ENCODE measurements at places on chromosomes 7 and 10.
A peak's percentile ranks its signal among the peaks of the same experiment; 100 is the strongest.

- DNase-seq = no peak
Observed at GRCh38 chr10:61153771-61154170, 209.8 kb upstream of the RHOBTB1 start.

- no peak for DNase-seq
Observed at GRCh38 chr10:48872234-48872633, 67.4 kb downstream of the LRRC18 start.

DNA sequence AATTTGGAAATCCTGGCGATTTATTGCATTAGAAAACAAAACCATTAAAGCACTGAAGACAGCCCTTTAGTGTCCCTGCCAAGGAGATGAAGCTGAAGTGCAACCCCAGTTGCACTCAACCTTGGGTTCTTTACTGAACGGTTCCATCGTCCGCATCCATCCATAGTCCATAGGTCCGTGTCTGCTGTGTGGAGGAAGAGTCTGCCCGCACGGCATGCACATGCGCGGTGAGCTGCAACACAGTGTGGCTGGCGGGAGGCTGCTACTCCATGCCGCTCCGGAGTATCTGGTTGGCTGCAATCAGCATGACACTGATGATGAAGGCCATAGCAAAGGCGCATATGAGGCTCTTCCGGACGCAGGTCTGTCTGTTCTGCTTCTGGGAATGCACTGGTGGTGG is 624.6 kb downstream of the CALN1 start:
- no peak for DNase-seq

- no peak for DNase-seq
Observed at GRCh38 chr7:32336726-32337125, 153.5 kb downstream of the LSM5 start.

- no peak for DNase-seq
Observed at GRCh38 chr7:27885652-27886051, 145.7 kb downstream of the TAX1BP1 start.

DNA sequence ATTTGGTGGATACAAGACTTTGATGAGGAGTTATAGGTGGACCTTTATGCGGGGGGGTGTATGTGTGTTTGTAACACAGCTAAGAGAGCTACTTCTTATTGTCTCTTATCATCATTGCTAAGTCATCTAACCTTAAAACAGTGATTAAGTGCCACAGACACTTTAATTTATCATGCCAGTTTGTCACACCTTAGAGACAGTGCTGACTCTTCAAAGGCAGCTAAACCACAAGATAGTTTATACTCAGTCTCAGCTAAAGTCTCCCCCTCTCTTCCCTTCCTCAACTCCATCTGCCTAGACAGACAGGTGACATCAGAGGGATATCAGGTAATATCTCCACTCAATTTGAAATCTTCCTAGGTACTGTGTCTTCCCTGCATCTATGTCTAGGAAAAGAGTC is 42.2 kb downstream of the MYPN start:
- DNase-seq = no peak

- DNase-seq = peak; percentile 76
Observed at GRCh38 chr10:69421611-69422308, 5.0 kb upstream of the TACR2 start.

- DNase-seq = no peak
Observed at GRCh38 chr7:81845744-81846241, 75.9 kb upstream of the HGF start.

GRCh38 chr10:48594371-48594770 is 10.5 kb downstream of the ARHGAP22 start:
- no peak for DNase-seq

DNA sequence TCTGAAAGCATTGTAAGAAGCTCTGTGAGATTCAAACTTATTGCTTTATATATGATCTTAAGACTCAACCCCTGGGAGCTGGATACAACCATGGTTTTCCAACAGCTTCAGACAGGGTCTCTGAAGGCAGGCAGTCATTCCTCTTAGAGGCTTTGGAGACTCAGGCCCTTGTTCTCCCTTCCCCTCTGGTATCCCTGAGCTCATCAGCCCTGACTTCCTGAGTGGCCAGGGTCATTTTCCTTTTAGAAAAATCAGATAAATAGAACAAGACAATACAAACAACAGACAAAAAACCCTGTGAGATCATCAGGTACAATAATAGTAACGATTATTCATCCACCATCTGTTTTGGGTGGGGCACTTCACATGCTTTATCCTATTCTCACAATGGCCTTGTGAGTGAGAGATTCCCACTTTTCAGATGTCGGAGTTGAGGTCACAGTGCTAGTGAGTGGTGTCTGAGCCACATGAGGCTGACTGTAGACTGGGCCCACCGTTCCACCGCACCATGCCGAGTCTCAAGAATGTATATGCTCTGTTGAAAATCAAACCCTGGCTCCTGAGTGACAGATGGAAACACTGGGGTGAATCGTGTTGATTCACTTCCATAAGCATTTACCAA is 144.2 kb downstream of the CXCL12 start:
- no peak for DNase-seq

- no peak for DNase-seq
Observed at GRCh38 chr10:89692416-89692815, 9.0 kb upstream of the KIF20B start.

DNA sequence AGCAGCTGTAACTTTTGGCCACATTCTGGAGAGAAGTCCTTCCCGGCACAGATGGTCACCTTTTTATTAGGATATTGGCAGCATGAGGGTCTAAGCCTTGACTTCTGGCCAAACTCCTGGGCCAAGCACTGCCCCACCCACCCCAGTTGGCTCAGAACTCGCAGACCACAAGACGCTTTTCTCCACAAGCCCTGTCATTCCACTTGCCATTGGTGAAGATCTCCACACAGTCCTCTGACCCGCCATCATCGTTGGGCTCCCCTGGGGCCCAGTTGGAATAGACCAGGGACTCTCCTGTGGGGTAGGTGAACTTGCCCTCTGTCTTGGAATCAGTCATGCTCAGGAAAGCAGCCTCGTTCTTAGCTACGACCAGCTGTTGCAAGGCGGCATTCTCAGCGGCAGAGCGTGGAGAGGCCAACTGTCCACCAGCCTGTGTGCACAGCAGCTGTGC is 11.2 kb downstream of the SFTPD start:
- no peak for DNase-seq

GRCh38 chr10:22681783-22682183 is 32.6 kb downstream of the PIP4K2A start:
- DNase-seq = no peak

GRCh38 chr10:6986927-6987326 is 406.9 kb upstream of the PRKCQ start:
- DNase-seq = no peak

GRCh38 chr10:132606536-132607316 is 69.1 kb downstream of the INPP5A start:
- peak; percentile 51 for DNase-seq

DNA sequence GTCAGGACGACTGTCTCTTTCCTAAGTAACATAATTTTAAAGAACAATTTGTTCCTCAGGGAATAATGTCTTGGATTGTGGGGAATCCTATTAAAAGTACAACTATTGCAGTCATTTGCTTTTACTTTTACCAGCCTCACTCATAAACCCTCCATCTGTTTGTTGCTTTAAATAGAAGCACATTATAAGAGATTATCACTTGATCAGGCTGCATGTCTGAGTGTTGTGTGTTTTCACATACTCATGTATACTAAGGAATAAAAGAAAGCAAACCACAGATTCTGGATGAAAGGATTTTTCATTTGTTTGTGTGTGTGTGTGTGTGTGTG is 1077.8 kb downstream of the KCNMA1 start:
- no peak for DNase-seq

DNA sequence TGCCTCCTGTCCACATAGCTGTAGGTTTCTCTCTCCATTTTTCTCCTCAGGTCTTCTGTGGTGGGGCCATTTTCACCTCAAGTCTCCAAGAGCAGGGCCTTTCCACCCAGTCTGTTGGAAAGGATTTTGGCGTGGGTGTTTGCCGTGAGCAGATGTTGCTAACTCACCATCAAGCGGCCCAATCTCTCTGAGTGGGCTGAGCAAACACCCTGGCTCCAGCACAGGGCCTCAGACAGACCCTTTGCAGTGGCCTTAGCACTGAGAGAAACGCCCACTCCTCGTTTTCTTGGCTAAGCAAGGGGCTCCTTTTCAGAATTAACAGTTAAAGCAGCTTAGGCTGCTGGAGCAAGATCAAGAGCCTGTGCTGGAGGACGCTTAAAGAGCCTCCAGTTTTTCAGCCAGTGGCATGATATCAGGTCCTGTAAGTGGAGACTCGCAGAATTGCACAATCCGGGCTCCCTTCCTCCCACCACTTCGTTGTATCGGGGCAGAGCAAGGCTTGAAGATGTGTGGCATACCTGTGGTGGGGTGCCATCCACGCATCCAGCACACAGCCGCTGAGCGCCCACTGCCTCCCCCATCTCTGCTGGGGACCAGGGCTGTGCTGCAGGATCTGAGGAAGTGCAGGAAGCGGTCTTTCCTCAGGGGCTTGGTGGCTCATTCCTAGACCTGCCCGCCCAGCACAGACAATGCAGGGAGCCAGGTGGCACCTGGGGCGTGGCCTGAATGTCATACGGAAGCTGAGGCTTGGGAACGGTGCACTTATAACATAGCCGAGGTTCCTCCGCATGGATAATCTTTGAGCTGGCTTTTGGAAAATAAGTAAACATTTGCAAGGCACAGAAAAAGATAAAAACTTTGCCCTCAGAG is 142.7 kb downstream of the ADARB2 start:
- no peak for DNase-seq

DNA sequence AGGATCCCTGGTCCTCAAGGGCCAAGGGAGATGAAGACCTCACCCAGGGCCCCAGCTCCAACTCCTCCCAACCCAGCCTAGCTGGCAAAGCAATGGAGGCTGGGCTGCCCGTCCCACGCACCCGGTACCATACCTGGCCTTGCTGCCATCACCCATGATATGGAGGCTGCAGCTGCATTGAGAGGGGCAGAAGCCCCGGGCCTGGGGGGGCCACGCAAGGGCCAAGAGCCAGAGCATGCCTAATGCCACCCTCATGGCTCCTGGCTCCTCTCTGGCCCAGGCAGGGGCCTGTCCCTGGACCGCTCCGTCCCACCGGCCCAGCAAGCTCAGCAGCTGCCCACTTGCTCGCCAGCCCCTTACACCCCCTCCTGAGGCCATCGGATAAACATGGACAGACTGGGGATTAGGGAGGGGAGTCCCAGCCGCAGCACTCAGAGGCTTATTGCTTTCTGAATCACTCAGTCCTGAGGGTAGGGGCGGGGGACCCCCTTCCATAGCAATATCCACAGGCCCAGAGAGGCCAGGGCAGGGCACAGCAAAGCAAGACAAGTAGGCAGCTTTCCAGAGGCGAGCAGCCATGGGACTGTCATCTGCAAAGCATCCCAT is at the start of gene LRIT1:
Gene LRIT1, minus strand, starts transcription at position 362 of the 606 bp plus-strand sequence. Its CDS starts 107 bp downstream, at position 255.
- no peak for DNase-seq

- no peak for DNase-seq
Observed at GRCh38 chr7:47978790-47979144, 648 bp downstream of the HUS1 start.

DNA sequence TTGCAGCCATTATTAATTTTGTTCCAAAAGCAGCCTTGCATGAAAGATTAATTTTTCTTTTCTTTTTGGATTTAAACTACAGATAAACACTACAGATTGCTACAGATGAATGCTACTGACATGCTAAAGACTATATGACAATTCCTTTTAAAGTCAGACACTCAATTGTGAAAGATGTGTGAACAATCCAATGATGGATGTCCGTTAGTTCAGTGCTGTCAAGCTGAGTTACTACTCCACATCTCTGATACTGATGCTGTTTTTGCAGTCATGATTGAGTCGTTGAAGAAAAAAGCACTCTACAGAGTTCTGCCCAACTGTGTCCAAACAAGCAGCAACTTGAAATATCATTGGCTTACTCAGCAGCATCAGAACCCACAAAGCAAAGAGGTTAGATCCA is 146.8 kb downstream of the OTUD1 start:
- no peak for DNase-seq

GRCh38 chr10:110747609-110748464 is 103.7 kb downstream of the RBM20 start:
- no peak for DNase-seq

- peak; percentile 10 for DNase-seq
Observed at GRCh38 chr7:35003679-35004303, 33.5 kb downstream of the DPY19L1 start.
